Activated naive CD8-positive, alpha-beta T cell treated with anti-CD3 and anti-CD28 coated beads, Interleukin-2, amount 50 U/mL, for 16 hours (primary cell): ENCODE measurements at places on chromosomes 1 and 21.
A peak's percentile ranks its signal among the peaks of the same experiment; 100 is the strongest.

DNA sequence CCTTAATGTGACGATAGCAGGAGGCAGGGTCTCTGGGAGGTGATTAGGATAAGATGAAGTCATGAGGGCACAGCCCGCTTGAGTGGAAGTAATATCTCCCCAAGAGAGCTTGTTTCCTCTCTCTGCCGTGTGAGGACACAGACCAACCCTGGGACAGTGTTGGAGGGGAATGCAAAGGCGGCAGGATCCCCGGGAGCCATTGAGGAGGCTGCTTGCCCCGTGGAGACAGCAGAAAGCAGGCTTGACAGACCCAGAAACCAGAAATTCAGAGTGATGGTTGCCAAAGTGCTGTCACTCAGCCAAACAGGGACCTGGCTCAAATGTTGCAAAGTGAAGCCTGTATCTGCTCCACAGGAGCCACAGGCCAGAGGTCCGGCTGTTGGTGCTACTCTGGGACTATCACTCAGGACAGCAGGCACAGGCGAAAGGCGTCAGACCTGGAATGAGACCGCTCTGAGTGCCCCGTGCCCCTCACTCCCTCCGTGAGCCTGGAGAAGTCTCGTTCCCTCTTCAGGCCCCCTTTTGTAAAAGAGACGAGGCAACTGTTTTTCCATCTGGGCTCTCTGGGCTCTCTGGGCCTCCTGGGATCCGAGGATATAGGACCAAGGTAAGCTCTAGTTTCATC lies 96.6 kb upstream of the VANGL1 start:
- no peak for DNase-seq

GRCh38 chr1:67332653-67333529 lies 25.2 kb downstream of the IL12RB2 start:
- no peak for DNase-seq

- DNase-seq = no peak
These were observed 167.0 kb downstream of the TSEN15 start for GRCh38 chr1:184218458-184219075.

GRCh38 chr1:109112056-109112651 lies 1.8 kb upstream of the ELAPOR1 start:
- DNase-seq = no peak

- no peak for DNase-seq
These were observed 103.5 kb downstream of the NPHP4 start for GRCh38 chr1:5888606-5889211.

DNA sequence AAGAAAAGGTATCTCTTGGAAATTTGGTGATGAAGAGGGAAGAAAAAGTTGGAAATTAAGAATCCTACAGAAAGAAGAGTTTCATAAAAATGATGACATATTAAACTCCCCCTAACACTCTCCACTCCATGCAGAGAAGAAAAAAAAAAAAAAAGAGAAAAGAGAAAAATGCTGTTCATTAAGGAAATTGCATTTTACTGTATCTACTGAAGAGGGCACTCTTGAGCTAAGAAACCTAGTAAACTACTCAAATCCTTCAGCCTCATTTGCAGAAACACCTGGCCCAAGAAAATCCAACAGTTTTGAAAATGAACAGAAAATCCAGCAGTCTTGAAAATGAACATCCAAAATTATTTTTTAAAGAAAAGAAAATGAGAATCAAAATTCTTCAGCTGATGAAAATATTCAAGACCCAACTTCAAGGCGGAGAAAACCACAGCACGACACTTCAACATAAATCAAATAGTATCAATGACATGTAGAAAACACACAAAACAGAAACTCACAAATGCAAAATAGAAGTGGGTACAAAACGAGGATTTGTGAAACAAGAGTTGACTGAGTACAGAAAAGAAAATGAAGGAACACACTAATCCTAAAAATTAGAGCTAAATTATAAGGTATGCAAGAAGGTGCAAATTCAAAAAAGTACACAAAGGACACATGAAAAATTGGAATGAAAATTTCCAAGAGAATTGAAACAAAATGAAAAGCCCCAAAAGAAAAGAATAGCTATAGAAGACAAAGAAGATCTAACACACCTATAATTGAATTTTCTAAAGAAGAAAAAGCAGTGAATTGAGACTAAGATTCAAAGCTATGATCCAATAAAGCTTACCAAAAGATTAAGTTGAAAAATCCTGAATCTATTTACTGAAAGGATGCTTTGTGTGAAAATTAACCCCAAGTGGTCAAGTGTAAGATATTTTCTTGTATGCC lies 73.2 kb upstream of the DNAJC6 start:
- DNase-seq = no peak

- DNase-seq = no peak
These were observed 448.8 kb upstream of the BEND5 start for GRCh38 chr1:49225464-49225863.

GRCh38 chr1:228734881-228735801 lies at the start of gene RHOU:
TSS of gene RHOU (plus strand) at chr1:228735479. CDS start at chr1:228735743, 264 bp downstream.
- DNase-seq = peak; percentile 7

DNA sequence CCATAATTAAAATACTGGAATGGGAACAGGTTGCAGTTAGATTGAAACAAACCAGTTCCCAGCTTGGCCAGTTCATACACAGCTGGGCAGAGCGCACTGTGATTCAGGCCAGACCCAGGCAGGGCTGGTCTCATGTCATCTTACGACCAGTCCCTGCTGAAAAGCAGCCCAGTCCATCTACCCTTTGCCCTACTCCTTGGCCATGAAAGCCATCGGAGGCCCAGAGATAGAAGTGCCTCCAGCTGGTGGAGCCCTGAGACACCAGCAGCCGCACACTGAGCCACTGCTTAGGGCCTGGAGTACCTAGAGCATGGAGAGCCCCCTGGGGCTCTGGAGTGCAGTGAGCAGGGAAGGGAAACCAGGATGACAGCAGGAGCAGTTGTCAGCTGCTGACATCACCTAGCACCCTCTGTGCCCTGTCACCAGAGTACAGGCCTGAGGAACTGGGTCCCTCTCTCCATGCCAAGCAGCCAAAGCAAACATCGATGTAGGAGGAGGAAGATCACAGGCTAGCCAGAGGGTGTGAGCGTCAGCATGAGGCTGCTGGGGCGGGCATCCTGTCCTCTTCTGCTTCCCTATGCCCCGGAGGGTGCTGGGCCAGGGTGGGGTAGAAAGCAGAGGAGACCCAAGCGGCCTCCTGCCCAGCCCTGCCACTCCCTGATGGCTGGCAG lies 34.2 kb upstream of the TMEM125 start:
- DNase-seq = no peak

DNA sequence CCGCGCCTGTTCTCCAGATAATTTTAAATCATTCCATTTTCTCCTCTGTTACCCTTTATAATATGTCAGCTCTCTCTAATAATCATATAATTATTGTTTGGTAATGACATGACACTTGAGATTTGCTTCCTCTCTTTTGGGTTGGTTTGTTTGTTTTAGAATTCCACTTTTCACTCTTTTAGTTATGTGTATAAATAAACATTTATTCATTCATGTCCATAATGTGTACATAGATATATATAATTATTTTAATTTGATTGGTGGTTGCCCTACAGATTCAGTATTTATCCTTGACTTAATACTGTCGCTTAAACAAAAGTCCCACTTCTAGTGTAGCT lies 93.4 kb upstream of the FMN2 start:
- DNase-seq = no peak

- DNase-seq = no peak
These were observed 6.1 kb upstream of the ETNK2 start for GRCh38 chr1:204157962-204158361.

DNA sequence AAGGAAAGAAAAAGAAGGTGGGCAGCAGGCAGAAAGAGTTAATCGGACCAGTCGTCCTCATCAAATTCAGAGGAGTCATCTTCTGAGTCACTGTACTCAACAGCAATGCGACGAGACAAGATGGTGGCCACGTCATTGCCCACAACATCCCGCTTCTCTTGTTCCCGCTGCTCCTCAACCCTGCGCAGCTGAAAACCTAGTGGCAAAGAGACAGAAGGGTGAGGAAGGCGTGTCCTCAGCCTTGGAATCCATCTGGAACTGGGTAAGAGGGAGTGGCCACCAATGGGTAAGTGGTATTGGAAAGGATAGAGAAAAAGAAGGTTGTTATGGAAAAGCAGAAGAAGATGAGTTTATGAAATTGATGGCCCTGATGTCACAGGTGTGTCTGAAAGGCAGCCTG lies 15.7 kb downstream of the GPR3 start:
- DNase-seq = no peak

GRCh38 chr1:11704691-11705475 lies 13.4 kb downstream of the DRAXIN start:
- no peak for DNase-seq

DNA sequence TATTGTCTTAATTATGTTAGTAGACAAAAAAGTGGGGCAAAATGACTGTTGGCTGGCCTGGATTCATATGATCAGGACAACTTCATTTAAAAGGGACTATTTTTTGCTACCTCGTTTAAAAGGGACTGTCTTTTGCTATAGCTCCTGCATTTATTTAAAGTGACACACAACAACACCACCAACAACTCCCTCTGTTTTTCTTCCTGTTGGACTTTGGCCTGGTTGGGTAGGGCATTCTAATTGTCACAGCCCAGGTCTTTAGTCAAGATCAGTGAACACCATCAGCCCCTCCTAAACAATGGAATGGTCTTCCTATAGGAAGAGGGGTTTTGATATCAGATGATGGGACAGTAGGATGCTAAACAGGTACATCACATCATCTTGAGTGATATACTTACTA lies 241.8 kb downstream of the GPR52 start:
- DNase-seq = no peak

DNA sequence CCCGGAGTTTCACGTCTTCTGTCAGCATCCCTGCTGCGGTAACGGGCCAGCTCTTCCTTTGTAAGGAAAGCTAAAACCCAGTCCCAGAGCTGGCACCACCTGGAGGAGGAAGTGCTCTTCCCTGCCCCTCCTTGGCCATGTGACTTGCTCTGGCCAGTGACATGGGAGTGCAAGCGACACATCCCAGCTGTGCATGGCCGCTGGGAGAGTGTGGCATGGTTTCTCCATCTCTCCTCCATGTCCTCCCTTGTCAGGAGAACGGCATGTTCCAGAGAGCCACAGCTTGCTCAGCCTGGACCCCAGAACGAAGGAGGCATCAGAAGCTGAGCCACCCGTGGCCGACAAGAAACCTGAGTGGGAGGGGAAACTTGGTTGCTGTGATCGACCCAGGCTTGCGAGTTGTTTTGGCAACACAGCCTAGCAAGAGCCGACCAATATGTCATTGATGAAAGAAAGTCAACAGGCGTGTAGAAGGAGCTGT lies 2.7 kb upstream of the PRXL2B start:
- no peak for DNase-seq

GRCh38 chr1:7538849-7539768 lies 232.0 kb upstream of the VAMP3 start:
- DNase-seq = no peak

DNA sequence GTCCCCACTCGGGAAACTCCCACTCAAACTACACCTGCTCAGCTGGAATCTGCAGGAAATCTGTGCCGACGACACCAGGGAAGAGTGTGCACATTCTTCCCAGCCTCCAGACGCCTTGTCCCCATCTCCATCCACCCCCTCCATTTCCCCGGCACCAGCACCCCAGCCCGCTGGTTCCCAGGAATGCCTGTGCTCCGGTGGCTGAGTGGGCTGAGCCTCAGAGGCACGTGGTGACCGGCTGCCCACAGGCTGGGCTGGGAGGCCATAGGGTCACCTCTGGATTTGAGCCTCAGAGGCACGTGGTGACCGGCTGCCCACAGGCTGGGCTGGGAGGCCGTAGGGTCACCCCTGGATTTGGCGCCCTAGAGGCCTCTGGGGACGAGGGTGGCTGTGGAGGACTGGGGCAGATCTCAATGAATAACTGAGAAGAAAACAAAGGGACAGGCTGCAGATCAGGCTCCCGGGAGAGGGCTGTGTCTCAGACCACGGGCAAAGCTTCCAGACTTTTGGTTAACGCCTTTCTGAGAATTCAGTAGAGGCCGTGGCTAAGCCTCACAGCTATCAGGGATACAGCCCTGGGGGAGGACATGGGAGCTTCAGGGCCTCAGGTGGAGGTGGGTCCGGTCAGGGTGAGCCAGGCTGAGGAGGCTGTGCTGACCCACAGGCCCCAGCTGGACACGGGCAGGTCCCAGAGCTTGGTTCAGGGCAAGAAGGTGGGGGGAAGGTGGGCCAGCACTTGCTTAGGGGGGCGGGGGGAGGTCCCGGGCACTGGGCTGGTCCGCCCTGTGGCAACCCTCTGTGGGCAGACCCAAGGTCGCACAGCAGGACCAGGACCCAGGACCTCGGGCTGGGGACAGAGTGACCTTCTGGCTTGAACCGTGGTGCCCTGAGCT lies 17.3 kb upstream of the TTLL10 start:
- no peak for DNase-seq

- no peak for DNase-seq
These were observed 402.2 kb downstream of the SMYD3 start for GRCh38 chr1:246104927-246105326.

- DNase-seq = peak; percentile 54
These were observed 51.9 kb upstream of the LPAR3 start for GRCh38 chr1:84944767-84945486.

- DNase-seq = no peak
These were observed 139.8 kb downstream of the NCAM2 start for GRCh38 chr21:21137986-21138385.
